ENCODE measurements at places on chromosomes 11 and 22. TPM values are rescaled to one million over a fixed set of nuclear protein-coding genes. Genes with fewer than 3 reads are reported as not detected.

GRCh38 chr11:11971906-11972547, 36.4 kb downstream of the DKK3 start:
- no peak overlapping the region for H3K4me3 ChIP-seq
- H3K27me3 ChIP-seq: no peaks in the 10 kb centered on the region
- DNase-seq: no peak
- H3K4me1 ChIP-seq: peaks cover 39% of the 10 kb centered on the region
- H3K27ac ChIP-seq: no peak overlapping the region
- peaks cover 22% of the 10 kb centered on the region for H3K36me3 ChIP-seq

DNA sequence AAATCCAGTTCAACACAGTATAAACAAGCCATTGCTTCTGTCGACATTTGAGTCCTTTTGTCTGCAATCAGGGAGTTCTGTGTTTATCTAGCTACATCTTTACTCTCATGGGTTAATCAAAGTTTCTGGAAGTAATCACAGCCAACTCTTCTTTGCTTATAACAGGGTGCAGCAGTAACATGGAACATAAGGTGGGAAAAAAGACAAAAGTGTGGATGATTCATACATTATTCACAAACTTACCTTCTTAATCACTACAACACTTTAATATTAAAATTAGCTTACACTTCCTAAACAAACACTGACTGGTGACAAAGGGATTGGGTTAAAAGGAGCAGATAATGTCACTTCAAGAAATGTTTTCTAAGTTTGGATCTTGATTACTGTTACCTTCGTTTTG, 44.7 kb downstream of the SNX19 start:
- DNase-seq: no peak
- H3K27ac ChIP-seq: no peak overlapping the region
- H3K4me1 ChIP-seq: peaks cover 7% of the 10 kb centered on the region

DNA sequence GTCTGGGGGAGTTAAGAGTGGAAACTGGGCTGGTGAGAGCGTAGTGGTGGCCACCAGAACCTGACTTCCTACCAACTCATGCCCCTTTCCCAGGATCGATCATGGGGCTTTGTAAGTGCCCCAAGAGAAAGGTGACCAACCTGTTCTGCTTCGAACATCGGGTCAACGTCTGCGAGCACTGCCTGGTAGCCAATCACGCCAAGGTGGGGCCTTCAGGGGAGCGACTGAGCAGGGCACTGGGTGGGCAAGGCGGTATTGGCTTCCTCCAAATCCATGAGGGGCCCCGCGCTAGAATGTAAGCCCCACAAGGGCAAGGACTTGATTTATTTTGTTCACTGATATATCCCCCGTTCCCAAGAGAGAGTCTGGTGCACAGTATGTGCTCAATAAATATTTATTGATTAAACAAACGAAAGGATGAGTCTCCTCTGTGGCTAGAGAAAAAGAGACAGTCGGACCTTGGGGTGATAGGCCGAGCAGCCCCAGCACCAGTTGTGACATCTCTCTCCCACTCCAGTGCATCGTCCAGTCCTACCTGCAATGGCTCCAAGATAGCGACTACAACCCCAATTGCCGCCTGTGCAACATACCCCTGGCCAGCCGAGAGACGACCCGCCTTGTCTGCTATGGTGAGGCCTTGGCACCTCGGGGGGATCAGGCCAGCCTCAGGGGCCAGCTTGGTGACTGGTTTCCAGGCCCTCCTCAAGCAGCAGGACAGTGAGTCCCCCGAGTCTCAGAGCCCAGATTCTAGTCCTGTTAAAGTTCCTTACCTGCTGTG, 765 bp downstream of the ZFPL1 start:
- peaks cover 34% of the 10 kb centered on the region for H3K36me3 ChIP-seq
- no peak for DNase-seq
- no peaks in the 10 kb centered on the region for H3K27me3 ChIP-seq

KRTAP5-1 gene
- total RNA-seq: not detected

ARHGAP20 gene
- total RNA-seq: 2.8 TPM

GRCh38 chr11:65789230-65790103, 2.6 kb downstream of the OVOL1 start:
- peaks cover 86% of the 10 kb centered on the region for H3K27me3 ChIP-seq
- no peak overlapping the region for H3K4me3 ChIP-seq
- no peaks in the 10 kb centered on the region for H3K36me3 ChIP-seq
- H3K4me1 ChIP-seq: no peaks in the 10 kb centered on the region

SCGB1A1 gene
- total RNA-seq: not detected

DNA sequence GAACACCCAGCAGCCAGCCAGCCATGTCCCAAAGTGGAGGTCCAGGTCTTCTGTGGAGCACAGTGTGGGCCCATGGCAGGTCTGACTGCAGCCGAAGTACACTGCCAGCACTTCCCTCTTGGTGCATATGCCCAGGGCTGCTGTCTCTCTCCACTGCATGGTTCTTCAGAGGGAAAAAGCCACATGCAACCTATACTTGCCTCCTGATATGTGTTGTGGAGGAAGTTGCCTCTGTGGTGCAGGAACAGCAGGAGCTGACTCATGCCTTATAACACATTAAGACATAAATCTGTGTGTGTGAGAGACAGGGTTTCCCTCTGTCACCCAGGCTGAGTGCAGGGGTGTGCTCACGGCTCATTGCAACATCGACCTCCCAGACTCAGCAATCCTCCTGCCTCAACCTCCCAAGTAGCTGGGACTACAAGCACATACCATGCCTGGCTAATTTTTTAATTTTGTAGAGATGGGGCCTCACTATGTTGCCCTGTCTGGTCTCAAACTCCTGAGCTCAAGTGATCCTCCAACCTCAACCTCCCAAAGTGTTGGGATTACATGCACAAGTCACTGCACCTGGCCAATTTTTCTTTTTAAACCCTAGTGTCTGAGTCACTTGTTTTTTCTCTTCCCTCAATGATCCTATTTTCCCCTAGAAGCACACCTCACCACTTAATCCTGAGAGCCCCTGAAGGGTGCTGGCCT, 98.8 kb downstream of the MPPED2 start:
- peaks cover 2% of the 10 kb centered on the region for H3K4me1 ChIP-seq
- no peak overlapping the region for H3K4me3 ChIP-seq
- H3K27ac ChIP-seq: no peak overlapping the region

GRCh38 chr11:77524539-77524938, 50.6 kb upstream of the PAK1 start:
- no peak overlapping the region for H3K4me3 ChIP-seq
- H3K36me3 ChIP-seq: no peaks in the 10 kb centered on the region
- no peaks in the 10 kb centered on the region for H3K27me3 ChIP-seq
- no peak overlapping the region for H3K27ac ChIP-seq
- DNase-seq: no peak
- no peaks in the 10 kb centered on the region for H3K4me1 ChIP-seq

MS4A15 gene
- total RNA-seq: not detected

Measured in IMR-90 (cell line).